ENCODE measurements at places on chromosomes 12 and 14.

- DNase-seq: peak; percentile 83
Measured at GRCh38 chr14:76599559-76600287, 161.5 kb upstream of the VASH1 start.

DNA sequence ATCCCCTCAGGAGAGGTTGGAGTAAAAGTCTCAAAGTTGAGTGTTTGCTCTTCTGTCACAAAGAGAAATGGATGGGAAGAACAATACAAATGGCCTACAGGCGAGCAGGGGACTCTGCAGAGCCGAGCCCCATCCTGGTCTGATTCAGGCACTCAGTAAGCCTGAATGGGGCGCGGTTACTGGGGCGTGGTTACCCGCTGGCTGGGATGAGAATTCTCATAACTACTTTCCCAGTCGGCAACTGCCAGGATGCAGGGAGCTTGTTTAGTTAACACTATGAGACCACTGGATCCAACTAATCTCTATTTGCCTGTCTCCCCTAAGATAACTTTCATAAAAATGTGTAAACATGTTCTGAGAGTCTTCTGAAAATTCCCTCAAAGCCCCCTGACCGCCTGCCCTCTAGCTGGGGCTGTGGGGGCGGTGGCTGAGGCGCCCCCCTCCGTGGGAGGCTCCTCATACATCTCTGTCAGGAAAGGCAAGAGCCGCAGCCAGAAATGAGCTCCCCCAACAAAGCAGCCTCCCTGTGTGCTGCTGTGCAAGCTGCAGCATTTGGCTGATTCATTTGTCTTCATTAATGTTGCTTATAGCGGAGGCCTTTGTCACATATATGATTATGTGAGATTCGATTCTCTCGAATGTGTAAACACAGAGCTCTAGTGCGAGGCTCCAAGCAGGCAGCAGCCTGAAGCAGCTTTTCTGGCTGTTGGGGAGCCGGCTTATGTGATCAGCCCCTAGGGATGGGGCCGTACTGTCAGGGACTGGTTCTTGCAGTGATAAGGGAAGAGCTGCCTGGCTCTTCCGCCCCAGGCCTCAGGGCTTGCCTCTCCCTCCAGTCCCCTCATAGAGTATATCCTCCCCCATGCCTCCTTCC lies 126.1 kb upstream of the ARHGAP5 start:
- DNase-seq: peak; percentile 87

DNA sequence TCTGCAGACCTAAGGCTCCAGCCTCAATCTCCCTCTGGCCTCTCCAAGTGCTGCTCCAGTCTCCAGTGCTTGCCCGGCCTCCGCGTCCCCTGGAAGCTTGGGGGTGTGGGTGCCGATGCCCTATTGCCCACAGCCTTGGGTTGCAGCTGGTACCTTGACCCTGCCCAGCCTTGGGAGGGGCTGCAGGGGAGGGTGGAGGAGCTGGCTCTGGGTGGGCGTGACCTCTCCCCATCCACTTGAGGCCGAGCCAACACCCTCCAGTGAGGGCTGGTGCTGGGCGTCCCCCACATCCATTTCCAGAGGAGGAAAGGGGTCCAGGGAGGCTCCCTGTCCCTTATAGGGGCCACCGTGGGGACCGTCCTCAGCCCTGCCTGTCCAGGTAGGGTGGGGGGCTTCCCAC lies 24.1 kb downstream of the KIF26A start:
- DNase-seq: no peak

DNA sequence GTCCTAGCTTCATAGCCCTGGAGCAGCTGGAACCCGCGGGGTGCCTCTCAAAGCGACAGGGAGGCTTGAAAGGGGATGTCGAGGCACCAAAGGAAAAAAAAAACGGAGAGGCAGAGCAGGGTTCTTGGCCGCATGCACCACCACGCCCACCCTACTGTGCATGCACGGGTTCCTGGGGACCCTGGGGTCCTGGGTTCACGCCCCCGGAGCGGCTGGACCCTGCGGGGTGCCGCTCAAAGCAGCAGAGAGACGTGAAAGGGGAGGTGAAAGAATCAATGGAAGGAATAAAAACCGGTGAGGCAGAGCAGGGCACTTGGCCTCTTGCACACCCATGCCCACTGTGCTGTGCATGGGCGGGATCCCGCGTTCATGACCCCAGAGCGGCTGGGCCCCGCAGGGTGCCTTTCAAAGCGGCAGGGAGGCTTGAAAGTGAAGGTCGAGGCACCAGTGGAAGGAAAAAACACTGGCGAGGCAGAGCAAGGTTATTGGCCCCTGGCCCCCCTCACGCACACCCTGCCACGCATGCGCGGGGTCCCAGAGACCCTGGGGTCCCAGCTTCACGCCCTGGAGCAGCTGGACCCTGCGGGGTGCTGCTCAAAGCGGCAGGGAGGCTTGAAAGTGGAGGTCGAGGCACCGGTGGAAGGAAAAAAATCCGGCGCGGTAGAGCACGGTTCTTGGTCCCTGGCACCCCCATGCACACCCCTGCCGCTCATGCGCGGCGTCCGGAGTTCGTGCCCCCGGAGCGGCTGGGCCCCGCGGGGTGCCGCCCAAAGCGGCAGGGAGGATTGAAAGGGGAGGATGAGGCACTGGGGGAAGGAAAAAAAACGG lies 318.5 kb downstream of the ALG10 start:
- no peak for DNase-seq

GRCh38 chr12:92911339-92911738 lies 17.8 kb downstream of the EEA1 start:
- no peak for DNase-seq

- DNase-seq: peak; percentile 77
Measured at GRCh38 chr14:80465546-80466220, 254.4 kb upstream of the DIO2 start.

- DNase-seq: no peak
Measured at GRCh38 chr12:63940310-63941005, 96.0 kb downstream of the SRGAP1 start.

DNA sequence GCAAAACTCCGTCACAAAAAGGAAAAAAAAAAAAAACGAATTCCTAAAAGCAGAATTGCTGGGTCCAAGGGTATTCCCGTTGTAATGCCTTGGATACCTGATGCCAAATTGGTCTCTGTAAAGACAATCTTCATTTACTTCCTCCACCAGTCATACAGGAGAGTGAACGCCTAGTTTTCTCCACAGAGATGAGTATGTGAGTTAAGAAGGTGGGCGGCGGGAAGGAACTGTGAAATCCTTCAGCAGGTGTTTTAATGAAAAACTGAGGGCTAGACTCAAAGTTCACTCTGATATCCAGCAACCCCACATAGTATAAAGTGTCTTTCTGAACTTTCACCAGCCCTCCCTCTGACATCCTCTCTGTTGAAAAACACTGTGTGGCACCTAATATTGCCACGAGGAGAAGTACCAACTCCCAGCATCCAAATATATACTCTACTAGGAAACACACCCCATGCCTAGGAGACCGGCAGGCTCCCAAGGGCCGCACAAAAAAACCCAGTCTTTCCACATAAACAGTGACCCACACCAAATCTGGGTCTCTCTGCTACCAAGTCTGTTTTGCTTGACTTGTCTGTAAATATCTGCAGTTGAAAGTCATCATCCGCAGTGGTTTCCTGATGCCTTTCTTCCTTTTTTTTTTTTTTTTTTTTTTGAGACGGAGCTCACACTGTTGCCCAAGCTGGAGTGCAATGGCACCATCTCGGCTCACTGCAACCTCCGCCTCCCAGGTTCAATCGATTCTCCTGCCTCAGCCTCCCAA lies 30.3 kb upstream of the FOXN3 start:
- DNase-seq: no peak

DNA sequence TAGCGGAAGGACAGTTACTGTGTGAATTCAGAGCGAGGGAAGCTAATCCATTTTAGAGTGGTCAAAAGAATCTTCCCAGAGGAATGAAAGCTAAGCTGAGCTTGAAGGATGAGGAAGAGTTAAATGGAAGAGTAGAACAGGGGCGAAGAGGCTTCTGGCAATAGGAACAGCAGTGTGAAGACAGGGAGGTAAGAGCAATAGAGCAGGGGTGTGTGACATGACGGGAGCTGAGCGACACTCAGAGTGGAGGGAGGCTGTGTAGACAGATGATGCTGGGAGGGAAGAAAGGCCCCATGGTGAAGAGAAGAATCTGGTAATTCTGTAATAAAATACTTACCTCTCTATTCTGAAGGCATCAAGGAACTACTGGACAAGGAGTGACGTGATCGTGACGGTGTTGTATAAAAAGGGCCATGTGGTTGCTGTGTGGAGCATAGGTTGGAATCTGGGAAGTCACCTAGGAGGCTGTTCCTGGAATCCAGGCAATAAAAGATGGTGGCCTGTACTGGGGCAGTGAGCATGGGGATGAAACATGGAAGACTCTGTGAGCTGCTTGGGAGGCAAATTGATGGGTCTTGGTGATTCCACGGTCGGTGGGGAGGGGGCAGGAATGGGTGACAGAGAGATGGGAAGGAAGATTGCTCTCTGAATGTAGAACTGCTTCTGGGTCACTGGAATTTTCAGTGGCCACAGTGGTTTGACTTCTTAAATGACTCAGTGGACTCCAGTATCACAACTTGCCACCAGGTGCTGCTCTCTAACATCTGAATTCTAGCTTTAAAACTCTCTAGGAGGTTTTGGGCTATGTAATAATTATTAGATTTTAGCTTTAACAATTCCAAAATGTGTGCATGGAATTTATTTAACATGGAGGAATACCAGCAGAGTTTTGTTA lies 164.1 kb downstream of the ATP23 start:
- DNase-seq: no peak

DNA sequence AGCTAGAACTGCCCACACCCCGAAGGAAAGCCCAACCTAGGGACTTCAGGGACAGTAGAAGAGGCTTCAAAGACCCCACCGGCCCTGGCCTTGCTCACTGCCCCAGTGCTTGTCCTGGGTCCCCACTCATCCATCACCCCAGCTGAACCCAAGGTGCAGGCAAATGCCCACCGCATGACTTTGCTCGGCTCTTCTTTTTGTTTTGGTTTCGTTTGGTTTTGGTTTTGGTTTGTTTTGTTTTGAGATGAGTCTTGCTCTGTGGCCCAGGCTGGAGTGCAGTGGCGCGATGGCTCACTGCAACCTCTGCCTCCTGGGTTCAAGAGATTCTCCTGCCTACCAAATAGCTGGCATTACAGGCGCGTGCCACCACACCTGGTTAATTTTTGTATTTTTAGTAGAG lies 9.0 kb downstream of the CCDC85C start:
- DNase-seq: no peak

DNA sequence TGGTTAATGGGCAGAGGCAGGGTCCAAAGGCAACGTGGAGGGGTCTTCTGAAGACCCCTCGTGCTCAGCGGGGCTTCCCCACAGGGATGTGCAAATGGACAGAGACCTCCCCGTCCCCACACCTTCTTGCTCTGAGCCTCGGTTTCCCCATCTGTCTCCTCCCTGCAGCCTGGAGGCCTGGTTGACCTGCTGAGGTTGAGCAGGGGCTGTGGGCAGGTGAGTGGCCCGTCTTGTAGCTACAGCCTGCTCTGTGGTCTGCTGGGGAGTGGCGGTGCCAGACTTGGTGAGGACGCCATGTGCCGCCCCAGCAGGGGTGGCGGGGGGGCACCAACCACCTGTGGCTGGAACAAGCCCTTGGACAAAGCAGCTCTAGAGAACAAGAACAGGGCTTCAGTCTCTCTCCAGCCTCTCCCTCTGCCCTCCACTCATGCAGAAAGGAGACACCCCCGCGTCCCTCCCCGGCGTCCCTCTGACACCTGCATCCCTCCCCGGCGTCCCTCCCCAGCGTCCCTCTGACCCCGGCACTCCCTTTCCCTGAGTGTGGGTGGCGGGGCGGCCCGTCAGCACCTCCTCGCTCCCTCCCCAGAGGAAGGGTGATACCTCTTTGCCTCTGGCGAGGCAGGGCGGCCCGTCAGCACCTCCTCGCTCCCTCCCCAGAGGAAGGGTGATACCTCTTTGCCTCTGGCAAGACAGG lies 83.7 kb downstream of the NOC4L start:
- DNase-seq: no peak

DNA sequence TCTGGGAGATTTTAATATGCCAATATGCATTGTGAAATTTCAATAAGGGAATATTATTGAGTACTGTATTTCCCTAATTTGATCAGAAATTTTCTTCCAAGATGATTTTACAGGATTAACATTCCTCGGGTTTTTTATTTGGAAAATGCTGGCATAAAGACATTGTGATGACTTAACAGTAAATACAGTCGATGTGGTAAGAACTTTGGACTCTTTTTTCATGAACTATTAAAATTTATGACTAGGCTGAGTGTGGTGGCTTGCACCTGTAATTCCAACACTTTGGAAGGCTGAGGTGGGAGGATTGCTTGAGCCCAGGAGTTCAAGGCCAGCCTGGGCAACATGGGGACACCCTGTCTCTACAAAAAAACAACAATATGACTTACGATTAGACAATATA lies 197.1 kb upstream of the RASSF8 start:
- DNase-seq: no peak

GRCh38 chr12:49698619-49699545 lies 8.3 kb downstream of the FMNL3 start:
- DNase-seq: no peak

DNA sequence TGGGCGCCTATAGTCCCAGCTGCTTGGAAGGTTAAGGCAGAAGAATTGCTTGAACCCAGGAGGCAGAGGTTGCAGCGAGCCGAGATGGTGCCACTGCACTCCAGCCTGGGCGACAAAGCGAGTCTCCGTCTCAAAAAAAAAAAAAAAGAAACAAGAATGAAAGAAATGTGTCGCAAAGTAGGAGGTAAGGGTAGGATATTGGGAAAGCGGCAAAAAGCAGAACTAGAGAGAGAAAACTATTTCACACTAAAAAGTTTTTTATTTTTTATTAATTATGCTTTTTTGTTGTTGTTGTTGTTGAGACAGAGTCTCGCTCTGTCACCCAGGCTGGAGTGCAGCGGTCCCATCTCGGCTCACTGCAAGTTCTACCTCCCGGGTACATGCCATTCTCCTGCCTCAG lies 17.7 kb downstream of the SBNO1 start:
- no peak for DNase-seq

- no peak for DNase-seq
Measured at GRCh38 chr12:108568338-108569154, 6.2 kb downstream of the ISCU start.

- DNase-seq: no peak
Measured at GRCh38 chr12:90010089-90010488, 301.5 kb upstream of the ATP2B1 start.

- DNase-seq: no peak
Measured at GRCh38 chr12:15526033-15526432, 203.7 kb downstream of the PTPRO start.

- DNase-seq: no peak
Measured at GRCh38 chr12:68630050-68630449, 19.4 kb downstream of the RAP1B start.

DNA sequence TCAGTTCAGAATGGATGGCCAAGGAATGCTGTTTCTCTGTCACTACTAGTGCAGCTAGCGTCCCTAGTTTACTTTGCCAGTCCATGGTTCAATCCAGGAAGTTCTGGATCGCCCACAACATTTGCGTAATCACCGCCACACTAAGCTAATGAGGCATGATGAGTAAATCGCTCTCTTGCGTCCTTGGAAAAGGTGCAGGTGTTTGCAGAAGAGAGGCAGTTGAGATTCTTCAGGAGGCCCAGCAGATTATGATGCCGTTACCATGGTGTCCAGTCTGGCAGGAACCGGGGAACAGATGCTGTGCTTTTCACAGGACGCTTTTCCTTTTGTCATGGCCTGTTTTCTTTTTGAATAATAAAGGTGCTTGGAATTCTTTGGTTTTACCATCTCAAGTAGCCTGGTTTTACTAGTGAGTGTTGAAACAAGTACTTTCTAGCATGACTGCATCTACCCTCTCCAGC lies 9.0 kb downstream of the TPH2 start:
- peak; percentile 90 for DNase-seq

GRCh38 chr12:107319533-107320032 lies 226.2 kb upstream of the CRY1 start:
- DNase-seq: no peak
